ENCODE measurements at places on chromosomes 16 and 17.

DNA sequence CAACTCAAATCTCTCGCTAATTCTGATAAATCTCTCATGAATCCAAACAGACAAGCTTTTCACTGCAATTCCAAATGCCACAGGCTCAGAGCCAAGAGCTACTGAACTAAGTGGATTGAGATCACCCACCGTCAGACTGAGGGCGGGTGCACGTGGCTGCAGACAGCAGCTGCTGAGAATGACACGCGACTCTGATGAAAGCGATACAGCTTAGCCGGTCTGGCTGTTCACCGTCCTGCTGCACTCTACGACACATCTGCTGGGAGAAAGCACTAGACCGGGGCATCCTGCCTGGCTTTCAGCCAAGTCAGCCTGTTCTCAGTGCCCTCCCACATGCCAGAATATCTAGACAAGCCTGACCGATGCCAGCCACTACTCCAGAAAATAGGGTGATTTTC is 42.6 kb downstream of the KLHDC4 start:
- peak; percentile 18 for DNase-seq

DNA sequence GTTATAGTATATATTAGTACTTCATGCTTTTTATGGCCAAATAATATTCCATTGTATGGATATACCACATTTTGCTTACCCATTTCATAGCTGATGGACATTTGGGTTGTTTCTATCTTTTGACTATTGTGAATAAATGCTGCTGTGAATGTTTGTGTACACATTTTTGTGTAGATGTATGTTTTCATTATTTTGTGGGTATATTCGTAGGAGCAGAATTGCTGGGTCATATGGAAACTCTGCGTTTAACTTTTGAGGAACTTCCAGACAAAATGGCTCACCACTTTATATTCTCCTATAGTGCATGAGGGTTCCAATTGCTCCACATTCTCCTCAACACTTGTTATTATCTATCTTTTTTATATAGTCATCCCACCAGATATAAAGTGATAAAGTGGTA is 88.6 kb downstream of the CCT6B start:
- DNase-seq, result no peak

- DNase-seq, result no peak
Observed at GRCh38 chr16:81041696-81042095, 6.1 kb downstream of the ATMIN start.

GRCh38 chr16:31467151-31467773 is 4.7 kb upstream of the TGFB1I1 start:
- no peak for DNase-seq

DNA sequence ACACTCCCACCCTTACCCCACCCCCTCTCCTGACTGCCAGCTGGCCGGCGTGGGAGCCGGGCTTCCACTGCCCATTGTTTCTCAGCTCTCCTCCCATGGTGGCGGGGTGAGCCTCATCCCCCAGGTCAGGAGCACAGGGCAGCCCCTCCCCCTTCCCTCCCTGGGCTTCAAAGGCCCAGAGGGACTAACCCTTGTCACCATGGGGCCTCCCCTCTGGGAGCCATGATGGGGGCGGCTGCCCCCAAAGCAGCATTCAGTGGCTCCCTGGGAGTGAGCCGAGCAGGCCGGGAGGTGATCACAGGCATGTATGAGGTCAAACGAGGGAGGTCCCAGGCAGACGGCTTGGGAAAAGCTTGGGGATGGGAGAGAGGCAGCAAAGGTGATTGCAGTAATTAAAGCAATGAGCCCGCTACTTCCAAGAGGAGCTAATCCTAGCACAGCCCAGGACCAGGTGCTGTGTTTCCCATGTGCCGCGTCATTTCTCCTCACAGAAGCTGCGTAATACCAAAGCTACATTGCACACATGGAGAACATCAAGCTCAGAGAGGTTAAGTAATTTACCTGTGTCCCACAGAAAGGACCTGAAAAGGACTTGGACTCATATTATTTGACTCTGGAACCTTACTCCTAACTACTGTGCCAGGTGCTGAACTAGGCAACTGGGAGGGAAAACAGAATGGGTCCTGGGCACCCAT is 24.5 kb downstream of the CDK5RAP3 start:
- no peak for DNase-seq

DNA sequence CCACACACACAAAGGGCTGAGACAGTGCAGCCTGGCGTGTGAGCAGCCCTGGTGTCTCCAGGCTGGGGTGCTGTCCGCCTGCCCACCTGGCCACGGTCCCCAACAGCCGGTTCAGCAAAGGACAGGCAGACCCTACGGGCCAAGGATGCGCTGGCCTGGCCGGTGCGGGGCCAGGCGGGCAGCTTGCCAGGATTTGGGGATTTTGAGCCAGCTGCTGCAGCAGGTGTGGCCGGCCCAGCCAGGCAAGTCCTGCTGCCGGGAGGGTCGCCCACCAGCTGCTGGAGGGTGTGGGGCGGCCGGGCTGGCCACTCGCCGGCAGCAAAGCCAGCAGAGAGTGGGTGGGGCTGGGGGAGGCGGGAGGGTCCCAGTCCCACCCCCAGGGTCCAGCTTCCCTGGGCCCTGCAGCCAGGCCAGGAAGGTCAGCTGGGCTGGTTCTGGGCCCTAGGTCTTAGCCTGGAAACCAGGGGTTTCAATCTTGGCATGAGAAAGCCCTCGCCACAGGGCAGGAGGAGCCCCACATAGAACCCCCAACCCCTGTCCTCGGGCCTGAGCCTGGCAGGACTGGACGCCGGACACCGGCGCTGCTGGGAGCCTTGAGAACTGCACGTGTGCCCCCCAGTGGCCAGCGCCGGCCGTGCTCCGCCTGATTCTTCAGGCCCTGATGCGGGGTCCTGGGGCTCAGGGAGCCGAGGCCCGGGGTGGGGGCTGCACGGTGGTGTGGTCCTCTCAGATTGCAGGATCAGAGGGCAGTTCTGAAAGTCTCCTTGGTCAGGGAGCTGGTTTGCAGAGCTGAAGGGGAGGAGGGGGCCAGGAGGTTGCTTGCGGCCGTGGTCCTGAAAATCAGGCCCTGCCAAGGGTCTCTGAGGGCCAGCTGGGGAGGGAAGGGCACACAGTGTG is 17.6 kb upstream of the SSTR5 start:
- DNase-seq, result peak; percentile 38

Data from EL (cell line).